ENCODE measurements at places on chromosomes 3 and 15.

DNA sequence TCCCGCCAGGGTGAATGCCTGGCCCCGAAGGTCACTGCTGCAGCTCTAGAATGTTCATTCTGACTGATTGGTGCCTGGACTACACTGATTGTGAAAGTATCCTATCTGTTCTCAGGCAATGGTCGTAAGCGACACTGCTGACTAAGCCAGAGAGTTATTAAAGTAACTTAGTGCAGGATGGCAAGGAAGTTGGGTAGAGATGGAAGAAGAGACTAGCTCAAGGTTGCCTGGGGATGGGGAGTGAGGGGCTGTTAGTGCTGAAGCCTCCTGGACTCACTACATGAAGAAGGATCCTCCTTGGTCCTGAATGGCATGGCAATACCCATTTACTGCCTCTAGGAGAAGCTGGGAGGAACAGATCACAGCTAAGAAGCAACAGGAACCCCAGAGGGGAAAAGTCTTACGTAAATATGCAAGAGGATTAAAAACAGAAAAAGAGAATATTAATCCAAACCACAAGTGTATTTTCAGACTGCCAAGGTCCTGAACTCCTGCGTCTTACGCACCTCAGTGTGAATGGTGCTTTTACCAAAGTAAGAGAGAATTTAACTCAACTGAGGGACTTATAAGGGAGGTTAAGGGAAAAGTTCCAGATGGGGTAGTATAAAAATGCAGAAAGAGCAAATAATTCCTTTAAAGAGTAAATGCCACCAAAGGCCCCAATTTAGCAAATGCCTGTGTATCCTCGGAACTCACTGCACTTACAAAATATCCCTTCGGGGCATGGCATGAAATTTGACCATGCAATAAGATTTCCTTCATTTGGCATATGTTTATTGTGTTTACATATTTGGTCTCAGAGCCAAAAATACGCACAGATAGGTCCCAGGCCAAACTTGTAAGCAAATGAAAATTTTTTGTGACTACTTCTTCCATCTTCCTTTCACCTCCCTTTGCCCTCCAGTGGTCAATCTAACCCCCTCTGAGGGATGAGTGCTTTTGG, 64.0 kb upstream of the DGKG start:
- peak; percentile 22 for DNase-seq

- no peak for DNase-seq
Observed at GRCh38 chr3:111652492-111653180, 57.5 kb upstream of the ZBED2 start.

GRCh38 chr3:133606342-133606741, 32.9 kb downstream of the CDV3 start:
- DNase-seq: no peak

DNA sequence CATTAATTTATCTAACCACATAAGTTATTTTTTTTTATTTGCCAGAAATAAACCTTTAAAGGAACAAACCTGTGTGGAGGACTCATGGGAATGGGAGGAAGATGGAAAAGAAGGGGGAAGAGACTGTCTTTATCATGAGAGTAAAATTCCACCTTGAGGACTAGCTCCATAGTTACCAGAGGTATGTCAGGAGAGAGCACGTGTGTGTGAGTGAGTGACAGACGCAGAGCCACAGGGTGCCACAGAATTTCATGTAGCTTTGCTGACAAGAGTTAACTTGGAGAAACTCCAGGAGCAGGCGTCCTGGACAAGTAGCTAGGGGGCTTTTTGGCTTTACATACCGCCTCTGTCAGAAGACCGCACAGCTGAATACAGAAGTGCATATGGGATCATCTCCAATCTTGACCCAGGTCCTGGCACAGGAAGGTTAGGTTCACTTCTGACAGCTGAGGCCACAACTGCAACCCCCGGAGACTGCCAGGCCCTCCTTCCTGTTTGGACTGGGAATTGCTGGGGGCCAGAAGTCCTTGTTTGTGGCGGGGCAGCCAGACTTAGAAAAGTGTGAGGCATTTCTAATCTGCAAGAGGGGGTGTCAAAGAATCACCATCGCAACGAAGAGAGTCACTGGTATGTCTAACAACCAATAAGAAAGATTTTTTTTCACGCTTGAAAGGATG, 197.8 kb upstream of the TPM1 start:
- DNase-seq: peak; percentile 32

DNA sequence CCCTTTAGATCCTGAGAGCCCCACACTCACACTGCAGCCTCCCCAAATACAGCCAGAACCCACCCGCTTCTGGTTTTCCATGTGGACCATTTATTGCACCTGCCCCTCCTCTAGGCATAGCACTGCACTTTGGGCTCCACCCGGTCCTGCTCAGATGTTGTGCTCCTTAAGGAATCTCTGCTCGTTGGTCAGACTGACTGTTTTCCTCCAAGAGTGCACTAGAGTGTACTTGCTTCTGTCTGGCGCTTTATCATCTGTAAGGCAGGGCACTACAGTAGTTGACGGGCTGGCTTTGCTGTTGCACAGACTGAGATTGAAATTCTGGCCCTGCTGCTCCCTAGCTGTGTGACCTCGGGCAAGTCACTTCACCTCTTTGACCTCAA, 124.1 kb downstream of the CACNA1D start:
- DNase-seq: no peak

GRCh38 chr3:195761123-195761566, 40.4 kb downstream of the MUC20 start:
- no peak for DNase-seq

GRCh38 chr3:194871143-194871863, 185.6 kb downstream of the FAM43A start:
- DNase-seq: peak; percentile 90

DNA sequence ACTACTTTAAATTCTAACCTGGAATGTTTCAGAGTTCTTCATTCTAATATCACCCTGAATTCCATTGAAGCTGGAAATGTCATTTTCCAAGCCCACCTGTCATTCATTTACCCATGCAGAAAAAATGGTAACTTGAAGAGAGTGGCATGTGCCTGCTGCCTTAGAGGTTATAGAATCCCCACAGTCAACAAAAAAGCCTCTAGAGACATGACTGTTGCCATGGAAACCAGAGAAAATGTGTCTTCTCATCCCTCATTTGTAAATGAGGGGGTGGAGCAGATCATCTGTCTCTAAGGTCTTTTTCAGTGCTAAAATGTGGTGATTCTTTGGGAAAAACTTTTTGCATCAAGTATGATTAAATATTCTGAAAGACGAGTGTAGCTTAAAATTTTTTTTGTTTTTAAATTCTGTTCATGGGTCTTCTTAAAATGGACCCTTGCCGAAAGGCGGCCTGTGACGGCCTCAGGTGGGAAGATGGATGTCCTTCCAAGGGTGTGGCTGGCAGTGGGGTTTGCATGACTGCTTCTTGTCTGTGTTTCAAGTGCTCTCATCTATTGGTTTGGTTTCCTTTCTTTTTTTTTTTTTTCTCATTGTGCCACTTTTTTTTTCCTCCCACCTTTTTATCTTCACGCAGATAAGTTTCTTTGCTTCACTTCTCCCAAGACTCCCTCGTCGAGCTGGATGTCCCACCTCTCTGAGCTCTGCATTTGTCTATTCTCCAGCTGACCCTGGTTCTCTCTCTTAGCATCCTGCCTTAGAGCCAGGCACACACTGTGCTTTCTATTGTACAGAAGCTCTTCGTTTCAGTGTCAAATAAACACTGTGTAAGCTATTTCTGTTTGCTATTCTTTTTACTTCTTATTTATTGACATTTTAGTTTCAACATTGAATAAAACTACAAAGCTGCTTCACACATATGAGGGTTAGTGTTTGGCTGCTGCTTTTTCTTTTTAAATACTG, 23.0 kb downstream of the TPM1 start:
- DNase-seq: peak; percentile 68

GRCh38 chr3:123480428-123480827, 31.5 kb upstream of the ADCY5 start:
- no peak for DNase-seq

DNA sequence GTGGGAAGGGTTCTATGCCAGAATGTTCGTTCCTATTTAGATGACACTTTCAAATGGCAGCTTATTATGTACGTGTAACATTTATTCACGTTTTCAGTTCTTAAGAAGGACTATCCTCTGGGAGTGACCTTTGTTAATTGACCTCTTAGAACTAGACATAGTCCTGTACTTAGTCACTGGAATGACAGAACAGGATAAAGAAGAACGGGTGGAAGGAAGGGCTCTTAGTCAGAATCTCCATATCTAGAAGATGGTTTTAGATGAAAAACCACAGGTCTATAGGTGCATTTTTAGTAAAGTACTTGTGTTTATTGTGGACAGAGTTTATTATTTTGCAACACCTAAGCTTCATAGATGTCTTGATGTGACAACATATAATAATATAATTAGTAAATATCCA, 6.5 kb downstream of the METTL6 start:
- peak; percentile 47 for DNase-seq

- DNase-seq: no peak
Observed at GRCh38 chr3:13004376-13004775, 68.9 kb downstream of the IQSEC1 start.

GRCh38 chr15:97200161-97200560, 760.3 kb upstream of the ARRDC4 start:
- DNase-seq: no peak

GRCh38 chr3:38170722-38171121, 5.4 kb downstream of the OXSR1 start:
- DNase-seq: no peak

DNA sequence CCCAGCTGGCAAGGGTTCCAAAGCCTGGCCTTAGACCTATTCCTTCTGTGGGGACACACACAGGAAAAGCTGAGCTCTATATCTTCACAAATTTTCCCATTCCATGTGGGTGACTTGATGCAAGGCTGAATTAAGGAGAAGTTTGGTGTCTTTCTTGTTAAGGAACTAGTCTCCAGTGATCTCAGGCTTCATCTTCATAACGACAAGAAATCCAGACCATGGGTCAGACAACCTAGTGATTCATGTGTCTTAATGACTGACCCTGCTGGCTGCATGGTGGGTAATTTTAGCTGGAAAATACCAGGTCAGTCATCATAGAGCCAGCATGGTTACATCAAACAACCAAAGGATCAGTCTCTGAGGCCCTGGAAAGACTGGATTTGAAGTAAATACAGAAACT, 112.7 kb upstream of the SLC4A7 start:
- DNase-seq: peak; percentile 63

- DNase-seq: peak; percentile 62
Observed at GRCh38 chr3:42117175-42118008, 26.2 kb downstream of the TRAK1 start.

- no peak for DNase-seq
Observed at GRCh38 chr15:93608643-93609148, 519.7 kb upstream of the RGMA start.

GRCh38 chr3:18791182-18791581, 357.1 kb upstream of the KCNH8 start:
- no peak for DNase-seq

DNA sequence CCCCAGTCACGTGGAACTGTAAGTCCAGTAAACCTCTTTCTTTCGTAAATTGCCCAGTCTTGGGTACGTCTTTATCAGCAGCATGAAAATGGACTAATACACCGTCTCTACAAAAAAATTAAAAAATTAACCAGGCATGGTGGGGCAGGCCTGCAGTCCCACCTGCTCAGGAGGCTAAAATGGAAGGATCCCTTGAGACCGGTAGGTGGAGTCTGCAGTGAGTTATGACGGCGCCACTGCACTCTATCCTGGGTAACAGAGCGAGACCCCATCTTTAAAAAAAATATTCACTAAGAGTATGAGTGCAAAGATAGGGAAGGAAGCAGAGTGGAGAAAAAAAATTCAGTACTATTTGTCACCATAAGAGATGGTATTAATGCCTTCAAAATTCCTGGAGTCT, 25.6 kb downstream of the SEC11A start:
- no peak for DNase-seq

DNA sequence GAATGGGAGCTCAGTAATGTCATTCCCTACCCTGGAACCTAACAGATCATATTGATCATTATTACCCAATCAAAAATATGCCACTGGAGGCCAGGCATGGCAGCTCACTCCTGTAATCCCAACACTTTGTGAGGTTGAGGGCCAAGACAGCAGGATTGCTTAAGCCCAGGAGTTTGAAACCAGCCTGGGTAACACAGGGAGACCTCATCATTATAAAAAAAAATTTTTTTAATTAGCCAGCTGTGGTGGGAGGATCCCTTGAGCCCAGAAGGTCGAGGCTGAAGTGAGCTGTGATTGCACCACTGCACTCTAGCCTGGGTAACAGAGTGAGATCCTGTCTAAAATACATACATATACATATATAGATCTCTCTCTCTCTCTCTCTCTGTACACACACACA, 10.2 kb downstream of the IGDCC4 start:
- DNase-seq: no peak

DNA sequence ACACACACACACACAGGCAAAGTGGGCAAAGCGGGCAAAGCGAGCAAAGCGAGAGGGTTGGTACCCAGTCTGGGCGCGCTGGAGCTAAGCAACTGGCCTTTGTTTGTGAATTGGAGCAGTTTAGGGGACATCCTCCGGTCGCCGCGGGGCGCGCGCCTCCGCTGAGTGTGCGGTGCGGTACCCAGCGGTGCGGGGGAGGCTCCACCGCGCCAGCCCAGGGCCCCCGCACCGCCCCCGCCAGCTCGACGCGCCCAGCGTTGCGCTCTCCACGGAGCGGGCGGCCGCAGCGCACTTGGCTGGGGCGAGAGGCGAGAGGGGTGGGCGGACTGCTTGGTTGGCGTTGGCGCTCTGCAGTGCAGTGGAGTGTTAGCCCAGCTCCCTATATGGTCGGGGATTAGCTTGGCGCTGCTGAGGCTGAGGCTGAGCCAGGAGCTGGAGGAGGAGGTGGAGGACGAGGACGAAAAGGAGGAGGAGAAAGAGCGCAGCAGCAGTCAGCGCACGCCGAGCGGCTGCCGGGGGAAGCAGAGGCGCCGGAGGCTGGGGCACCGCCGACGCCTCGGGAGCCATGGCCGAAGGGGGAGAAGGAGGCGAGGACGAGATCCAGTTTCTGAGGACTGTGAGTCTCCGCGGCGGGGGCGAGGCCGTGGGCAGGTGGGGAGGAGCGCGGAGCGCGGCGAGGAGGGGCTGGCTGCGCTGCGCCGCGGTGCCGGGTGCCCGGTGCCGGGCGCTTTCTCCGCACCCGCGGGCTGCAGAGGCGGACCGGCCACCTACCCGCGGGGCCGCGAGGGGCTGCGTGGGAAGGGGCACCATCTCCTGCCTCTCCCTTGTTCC, at the start of gene RYR3:
Gene RYR3, plus strand, starts transcription at position 487 of the 831 bp plus-strand sequence. Its CDS starts 79 bp downstream, at position 566.
- DNase-seq: no peak

DNA sequence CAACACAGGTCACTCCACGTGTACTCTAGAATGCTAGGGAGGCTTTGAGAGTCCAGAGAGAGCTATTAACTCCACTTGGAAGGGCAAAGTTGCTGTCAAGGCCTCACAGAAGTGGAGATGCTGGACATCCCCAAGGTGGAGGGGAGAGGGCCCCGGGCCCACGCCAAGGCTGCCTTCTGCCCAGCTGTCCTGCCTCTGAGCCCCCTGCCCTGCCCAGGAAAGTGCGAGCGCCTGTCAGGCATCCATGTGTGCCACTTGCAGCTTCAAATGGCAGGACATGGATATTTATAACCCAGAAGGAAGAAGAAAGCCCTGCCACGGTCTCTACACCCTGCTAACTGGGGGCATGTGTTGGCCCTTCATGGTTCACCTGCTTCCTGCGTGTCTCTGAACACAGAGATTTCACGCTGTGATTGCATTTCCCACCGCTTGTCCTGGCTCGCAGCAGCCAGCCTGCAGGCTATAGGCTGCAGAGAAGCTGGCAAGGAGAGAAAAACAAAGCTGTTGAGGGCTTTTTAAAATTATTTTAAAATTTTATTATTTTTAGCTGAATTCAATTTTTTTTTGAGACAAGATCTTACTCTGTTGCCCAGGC, 17.0 kb downstream of the ANKDD1A start:
- no peak for DNase-seq

GRCh38 chr3:58609990-58610389, 32.8 kb upstream of the FAM107A start:
- no peak for DNase-seq

All from LHCN-M2 (cell line).